ENCODE measurements at places on chromosomes 5 and 9. TPM values are rescaled to one million over a fixed set of nuclear protein-coding genes. Genes with fewer than 3 reads are reported as not detected.

The BNC2 gene
- 26.8 TPM for total RNA-seq

The PCDHGB5 gene
- 1.9 TPM for total RNA-seq

The PANK3 gene
- 101 TPM for total RNA-seq

The TOR4A gene
- 9.2 TPM for total RNA-seq

The FYB1 gene
- total RNA-seq: not detected

The SERINC5 gene
- total RNA-seq: 144 TPM

The ZBED3 gene
- 6.6 TPM for total RNA-seq

The DRD1 gene
- 0.19 TPM for total RNA-seq

The HTR1A gene
- 3.8 TPM for total RNA-seq

The ROR2 gene
- 4.3 TPM for total RNA-seq

The GPBP1 gene
- 104 TPM for total RNA-seq

The OTP gene
- not detected for total RNA-seq

The IL33 gene
- not detected for total RNA-seq

The PCDHB15 gene
- total RNA-seq: 3.9 TPM

The MED22 gene
- total RNA-seq: 61.8 TPM
